ENCODE measurements at places on chromosomes 6 and 20. TPM values are rescaled to one million over a fixed set of nuclear protein-coding genes. Genes with fewer than 3 reads are reported as not detected.

The VSTM2L gene
- total RNA-seq = not detected

The ADTRP gene
- 52.1 TPM for total RNA-seq

The TRIM40 gene
- total RNA-seq = not detected

The OXT gene
- not detected for total RNA-seq

The PRDM13 gene
- total RNA-seq = not detected

The C4B gene
- total RNA-seq = 2.7 TPM

The L3MBTL3 gene
- 5.0 TPM for total RNA-seq

The MYCT1 gene
- not detected for total RNA-seq

The PRSS35 gene
- total RNA-seq = not detected

The WFDC2 gene
- 0.83 TPM for total RNA-seq

The KIF25 gene
- total RNA-seq = not detected

The GPX5 gene
- not detected for total RNA-seq

The METTL24 gene
- not detected for total RNA-seq

The PRL gene
- total RNA-seq = not detected

The DLK2 gene
- 0.47 TPM for total RNA-seq

The GSTA3 gene
- total RNA-seq = not detected

The PNPLA1 gene
- total RNA-seq = not detected

The PMEPA1 gene
- 2.2 TPM for total RNA-seq

The IRF4 gene
- total RNA-seq = 500 TPM

The STK4 gene
- 116 TPM for total RNA-seq

The FOXS1 gene
- total RNA-seq = not detected

The POM121L2 gene
- total RNA-seq = not detected

The RNF39 gene
- not detected for total RNA-seq

The APCDD1L gene
- total RNA-seq = not detected

The TGM3 gene
- total RNA-seq = not detected

The SLC35F1 gene
- 0.07 TPM for total RNA-seq

Data from activated naive CD4-positive, alpha-beta T cell treated with anti-CD3 and anti-CD28 coated beads for 36 hours (primary cell).